ENCODE measurements at places on chromosomes 13 and 19. TPM values are rescaled to one million over a fixed set of nuclear protein-coding genes. Genes with fewer than 3 reads are reported as not detected.
A peak's percentile ranks its signal among the peaks of the same experiment; 100 is the strongest.

DNA sequence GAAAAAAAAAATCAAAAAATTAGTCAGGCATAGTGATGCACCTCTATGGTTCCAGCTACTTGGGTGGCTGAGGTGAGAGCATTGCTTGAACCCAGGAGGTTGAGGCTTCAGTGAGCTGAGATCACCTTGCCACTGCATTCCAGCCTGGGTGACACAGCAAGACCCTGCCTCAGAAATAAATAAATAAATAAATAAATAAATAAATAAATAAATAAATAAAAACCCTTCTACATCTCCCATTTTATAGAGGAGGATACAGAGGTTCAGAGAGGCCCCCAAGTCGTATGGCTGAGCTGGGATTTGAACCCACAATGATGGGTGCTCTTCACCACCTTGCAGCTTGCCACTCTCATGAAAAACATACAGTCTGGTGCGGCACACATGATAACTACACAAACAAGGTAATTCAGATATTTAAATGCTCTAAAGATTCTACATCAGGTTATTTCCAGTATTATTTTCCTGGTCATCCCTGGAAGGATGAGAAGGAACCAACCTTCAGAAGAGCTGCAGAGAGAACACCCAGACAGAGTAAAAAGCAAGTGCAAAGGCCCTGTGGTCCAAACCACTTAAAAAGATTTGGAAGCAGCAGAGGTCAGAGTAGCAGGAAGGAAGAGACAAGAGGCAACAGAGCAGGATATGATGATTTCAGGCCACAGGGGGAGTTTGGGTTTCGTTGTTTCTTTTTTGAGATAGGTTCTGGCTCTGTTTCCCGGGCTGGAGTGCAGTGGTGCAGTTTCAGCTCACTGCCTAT is 29.2 kb upstream of the OR1M1 start:
- H3K4me3 ChIP-seq, result no peak overlapping the region
- no peak overlapping the region for H3K27ac ChIP-seq
- DNase-seq, result no peak
- no peaks in the 10 kb centered on the region for H3K36me3 ChIP-seq
- H3K4me1 ChIP-seq, result no peaks in the 10 kb centered on the region

- H3K36me3 ChIP-seq, result no peaks in the 10 kb centered on the region
- no peak overlapping the region for H3K27ac ChIP-seq
- H3K27me3 ChIP-seq, result no peaks in the 10 kb centered on the region
- H3K4me1 ChIP-seq, result no peaks in the 10 kb centered on the region
- DNase-seq, result no peak
Observed at GRCh38 chr13:39335721-39336120, 267.3 kb downstream of the LHFPL6 start.

DNA sequence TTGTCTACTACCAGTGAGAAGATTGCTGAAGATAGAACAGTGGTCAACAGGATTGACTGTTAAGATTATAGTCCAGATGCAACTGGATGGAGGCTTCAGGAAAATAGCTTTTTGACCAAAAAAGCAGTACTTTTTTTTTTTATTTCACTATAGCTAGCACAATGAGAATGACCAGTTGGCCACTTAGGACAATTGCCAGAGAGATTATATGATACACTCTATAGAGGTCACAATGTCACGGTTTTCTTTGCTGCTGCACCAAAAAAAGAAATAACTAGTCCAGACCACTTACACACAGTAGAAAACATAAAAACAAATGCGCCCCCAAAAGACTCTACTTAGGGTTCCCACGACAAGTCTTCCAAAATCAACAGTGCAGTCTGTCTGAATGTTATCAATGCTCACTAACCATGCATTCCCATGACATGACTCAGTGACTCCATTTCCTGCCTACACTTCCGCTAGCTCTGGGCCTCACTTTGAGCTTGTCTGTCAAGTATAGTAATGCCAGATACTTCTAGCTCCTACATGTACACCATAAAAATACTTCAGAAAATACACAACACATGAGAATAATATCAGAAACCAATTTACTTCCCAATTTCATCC is 209.1 kb upstream of the STARD13 start:
- peaks cover 66% of the 10 kb centered on the region for H3K4me1 ChIP-seq
- DNase-seq, result peak; percentile 99
- peak overlapping the region; percentile 98 for H3K27ac ChIP-seq

DNA sequence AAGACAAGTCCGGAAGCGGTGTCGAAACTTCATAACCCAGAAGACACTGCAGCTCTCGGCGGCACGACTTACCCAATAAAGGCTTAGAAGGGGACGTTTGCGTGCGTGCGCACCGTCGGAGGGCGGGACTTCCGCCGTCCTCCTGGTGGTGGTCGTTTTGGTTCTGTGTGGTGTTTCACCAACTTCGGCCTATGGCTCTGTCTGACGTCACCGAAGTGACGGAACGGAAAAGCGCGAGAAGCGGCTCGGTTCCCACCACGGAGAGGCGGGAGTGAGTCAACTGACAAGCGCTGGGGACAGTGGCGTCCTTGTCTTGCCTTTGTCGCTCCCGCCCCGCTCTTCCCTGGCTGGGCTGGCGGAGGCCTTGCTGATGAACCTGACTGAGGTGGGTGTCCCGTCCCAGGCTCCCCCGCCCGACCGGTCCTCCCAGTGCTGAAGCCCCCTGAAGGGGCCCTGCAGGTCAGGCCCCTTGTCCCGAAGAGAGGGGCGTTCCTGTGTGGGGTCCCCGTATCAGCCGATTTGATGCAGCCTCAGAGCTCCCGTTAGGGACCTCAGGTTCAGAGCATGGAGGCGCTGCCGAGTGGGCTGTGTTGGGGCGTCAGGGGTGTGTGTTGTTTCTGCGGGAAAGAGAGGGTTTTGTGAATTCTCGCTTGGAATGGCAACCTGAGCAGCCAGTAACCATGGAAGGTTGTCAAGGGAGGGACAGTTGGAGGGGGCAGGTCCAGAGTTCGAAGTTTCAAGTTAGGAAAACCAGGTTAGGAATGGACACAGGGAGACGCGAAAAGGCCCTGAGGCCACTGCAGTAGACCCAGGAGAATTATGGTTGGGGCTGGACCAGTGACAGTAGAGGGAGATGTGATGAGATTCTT is at the start of gene ZNF548:
Gene ZNF548 (plus strand): TSS at position 125 of the 869 bp plus-strand sequence. CDS start 246 bp downstream, at position 371.
- no peaks in the 10 kb centered on the region for H3K36me3 ChIP-seq
- peak within 1 kb of the TSS; percentile 55 for H3K27ac ChIP-seq
- DNase-seq, result peak; percentile 99
- H3K27me3 ChIP-seq, result no peaks in the 10 kb centered on the region
- H3K4me1 ChIP-seq, result peaks cover 10% of the 10 kb centered on the region

DNA sequence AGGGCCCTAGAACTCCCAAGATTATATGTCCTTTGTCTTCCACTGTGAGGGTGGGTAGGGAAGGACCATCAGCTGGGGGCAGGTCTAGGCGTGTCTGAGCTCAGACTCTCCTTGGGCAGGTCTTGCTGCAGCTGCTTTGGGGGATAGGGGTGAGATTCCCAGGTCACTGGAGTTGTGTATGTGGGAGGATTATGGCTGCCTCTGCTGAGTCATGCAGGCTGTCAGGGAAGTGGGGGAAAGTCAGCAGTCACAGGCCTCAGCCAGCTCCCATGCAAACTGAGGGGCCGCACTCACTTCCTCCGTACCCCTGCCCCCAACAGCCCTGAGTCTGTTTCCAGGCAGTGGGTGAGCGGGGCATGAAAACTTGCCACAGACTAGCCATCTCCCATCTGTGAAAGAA is 600.8 kb downstream of the DIAPH3 start:
- no peaks in the 10 kb centered on the region for H3K27me3 ChIP-seq
- DNase-seq, result no peak
- no peak overlapping the region for H3K4me3 ChIP-seq

- peak within 1 kb of the TSS; percentile 95 for H3K4me3 ChIP-seq
- peak; percentile 23 for DNase-seq
- no peaks in the 10 kb centered on the region for H3K36me3 ChIP-seq
Observed at GRCh38 chr19:1568320-1569019, at the start of gene MEX3D. TSS of gene MEX3D (minus strand) at chr19:1568325. CDS start at chr19:1568058, 267 bp downstream.

- DNase-seq, result no peak
- no peaks in the 10 kb centered on the region for H3K27me3 ChIP-seq
- H3K4me1 ChIP-seq, result peaks cover 11% of the 10 kb centered on the region
- no peaks in the 10 kb centered on the region for H3K36me3 ChIP-seq
- no peak overlapping the region for H3K27ac ChIP-seq
- H3K4me3 ChIP-seq, result peak overlapping the region; percentile 76
Observed at GRCh38 chr13:49494645-49495044, 1.1 kb upstream of the PHF11 start.

GRCh38 chr19:1449467-1450442 is at the start of gene APC2:
TSS of gene APC2 (plus strand) at chr19:1450121. CDS start at chr19:1453002, 2,881 bp downstream.
- DNase-seq, result no peak
- H3K36me3 ChIP-seq, result no peaks in the 10 kb centered on the region
- H3K4me1 ChIP-seq, result no peaks in the 10 kb centered on the region
- H3K4me3 ChIP-seq, result no peak within 1 kb of the TSS
- no peak within 1 kb of the TSS for H3K27ac ChIP-seq

GRCh38 chr19:55461974-55462626 is 658 bp upstream of the ISOC2 start:
- H3K4me3 ChIP-seq, result peak overlapping the region; percentile 52
- H3K36me3 ChIP-seq, result no peaks in the 10 kb centered on the region
- H3K27me3 ChIP-seq, result no peaks in the 10 kb centered on the region
- H3K27ac ChIP-seq, result peak overlapping the region; percentile 14
- DNase-seq, result peak; percentile 57

Gene CAMSAP3
- polyA plus RNA-seq, result 0.11 TPM

Gene LILRA5
- not detected for polyA plus RNA-seq

Gene FGF22
- 0.07 TPM for polyA plus RNA-seq

Gene ATP8A2
- polyA plus RNA-seq, result 0.11 TPM

Gene WDR87
- under 0.01 TPM for polyA plus RNA-seq

Data from endothelial cell of umbilical vein (primary cell).